A549 treated with GW870086 at 1 μM for 4 hours (cell line): ENCODE measurements at places on chromosomes 7 and 10. TPM values are rescaled to one million over a fixed set of nuclear protein-coding genes. Genes with fewer than 3 reads are reported as not detected.

FAM25A gene
- not detected in 5 replicates for total RNA-seq

FAM221A gene
- 0.28 to 0.53 TPM (median 0.39 TPM) in 4 of 5 replicates, not detected in the other for total RNA-seq

SUN3 gene
- not detected in 5 replicates for total RNA-seq

NUTM2E gene
- 0.23 to 0.87 TPM (median 0.43 TPM) in 5 replicates for total RNA-seq

ZP3 gene
- total RNA-seq, result 18.4 to 22.2 TPM (median 20.2 TPM) in 5 replicates

GIMAP4 gene
- not detected in 5 replicates for total RNA-seq

ZFAND2A gene
- 55.8 to 60.9 TPM (median 59.6 TPM) in 5 replicates for total RNA-seq

SPDYE16 gene
- total RNA-seq, result not detected in 5 replicates

MRC1 gene
- 0.02 to 0.06 TPM (median 0.03 TPM) in 4 of 5 replicates, not detected in the other for total RNA-seq

BCAP29 gene
- total RNA-seq, result 34.3 to 42.7 TPM (median 40.7 TPM) in 5 replicates

AKR1D1 gene
- total RNA-seq, result 0.18 to 0.23 TPM in 2 of 5 replicates, not detected in the others

PPIF gene
- 117 to 165 TPM (median 129 TPM) in 5 replicates for total RNA-seq

RBP3 gene
- total RNA-seq, result not detected in 5 replicates

HHEX gene
- total RNA-seq, result 12.0 to 13.9 TPM (median 12.4 TPM) in 5 replicates

CHN2 gene
- total RNA-seq, result 0.22 TPM in 1 of 5 replicates, not detected in the others

ZNF853 gene
- total RNA-seq, result 1.7 to 2.9 TPM (median 2.5 TPM) in 5 replicates

ANKRD30A gene
- 0.31 to 1.2 TPM (median 0.57 TPM) in 5 replicates for total RNA-seq
